HFFc6 (cell line): ENCODE measurements at places on chromosomes 3 and 15.

DNA sequence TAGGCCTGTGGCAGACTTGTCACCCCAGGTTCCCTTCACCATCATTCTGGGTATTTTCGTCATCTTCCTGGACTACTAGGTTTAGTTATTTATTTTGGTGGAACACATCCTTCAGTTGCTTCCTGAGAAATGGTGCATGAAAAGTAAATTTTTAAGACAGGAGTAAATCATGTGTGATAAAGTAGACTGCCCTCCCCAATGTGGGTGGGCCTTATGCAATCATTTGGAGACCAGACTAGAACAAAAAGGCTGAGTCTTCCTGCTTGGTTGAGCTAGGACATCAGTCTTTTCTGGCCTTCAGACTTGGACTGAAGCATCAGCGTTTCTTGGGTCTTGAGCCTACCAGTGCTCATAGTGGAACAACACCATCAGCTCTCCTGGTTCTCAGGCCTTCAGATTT is 50.7 kb upstream of the SLC2A2 start:
- DNase-seq: no peak

- no peak for DNase-seq
Observed at GRCh38 chr3:52781741-52782140, 4.3 kb downstream of the ITIH1 start.

- no peak for DNase-seq
Observed at GRCh38 chr15:42825599-42825998, 88.7 kb upstream of the CDAN1 start.

GRCh38 chr15:43777267-43777914 is 625 bp upstream of the ELL3 start:
- DNase-seq: peak; percentile 62

GRCh38 chr15:43523646-43524045 is 6.2 kb downstream of the MAP1A start:
- no peak for DNase-seq

DNA sequence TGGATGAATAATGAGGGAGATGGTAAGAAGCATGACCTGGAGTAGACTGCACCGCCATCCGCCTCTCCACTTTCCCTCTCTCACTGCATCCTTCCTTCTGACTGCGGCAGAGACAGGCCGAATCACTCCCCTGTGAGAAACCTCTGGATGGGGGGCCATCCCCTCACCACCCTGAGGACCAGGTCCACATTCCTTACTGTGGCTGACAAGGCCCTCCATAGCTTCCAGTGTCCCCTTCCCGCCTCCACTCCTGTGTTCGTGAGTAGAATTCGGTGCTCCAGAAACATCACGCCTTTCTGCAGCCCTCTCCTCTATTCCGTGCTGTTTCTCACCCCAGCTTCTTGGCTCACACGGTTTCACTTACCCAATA is 2.8 kb downstream of the PIGZ start:
- no peak for DNase-seq

DNA sequence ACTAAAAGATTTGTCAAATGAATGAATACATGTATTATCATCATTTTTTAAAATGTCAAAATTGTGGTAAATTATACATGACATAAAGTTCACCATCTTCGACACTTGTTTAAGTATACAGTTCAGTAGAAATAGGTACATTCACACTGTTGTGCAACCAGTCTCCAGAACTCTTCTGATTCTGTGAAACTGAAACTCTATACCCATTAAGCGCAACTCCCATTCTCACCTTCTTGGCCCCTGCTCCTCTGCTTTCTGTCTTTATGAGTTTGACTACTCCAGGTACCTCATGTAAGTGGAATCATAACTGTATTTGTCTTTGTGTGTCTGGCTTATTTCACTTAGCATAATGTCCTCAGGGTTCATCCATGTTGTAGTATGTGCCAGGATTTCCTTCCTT is 50.1 kb upstream of the KBTBD8 start:
- no peak for DNase-seq

GRCh38 chr3:168249205-168249549 is 153.5 kb upstream of the GOLIM4 start:
- DNase-seq: no peak

- no peak for DNase-seq
Observed at GRCh38 chr15:64690008-64690407, 85.4 kb downstream of the RBPMS2 start.

GRCh38 chr3:177441276-177441812 is 244.1 kb upstream of the TBL1XR1 start:
- DNase-seq: no peak

DNA sequence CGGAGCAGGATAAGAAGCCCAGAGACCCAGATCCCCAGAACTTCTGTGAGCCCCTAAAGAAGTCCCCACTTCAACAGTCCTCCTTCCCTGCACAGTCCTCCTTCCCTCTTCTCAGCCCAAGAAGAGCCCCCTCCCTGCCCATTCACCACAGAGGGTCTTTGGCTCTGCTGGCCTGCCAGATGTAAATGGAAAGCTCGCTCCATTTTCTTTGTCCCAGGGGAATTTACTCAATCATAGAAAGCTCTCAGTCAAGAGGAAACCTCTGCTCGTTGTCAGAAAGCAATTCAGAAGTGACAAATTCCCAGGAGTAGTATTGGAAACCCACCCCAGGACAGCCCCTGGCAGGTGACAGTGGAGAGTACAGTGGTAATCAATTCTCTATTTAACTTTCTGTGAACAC is 105.5 kb upstream of the SMAD3 start:
- no peak for DNase-seq

DNA sequence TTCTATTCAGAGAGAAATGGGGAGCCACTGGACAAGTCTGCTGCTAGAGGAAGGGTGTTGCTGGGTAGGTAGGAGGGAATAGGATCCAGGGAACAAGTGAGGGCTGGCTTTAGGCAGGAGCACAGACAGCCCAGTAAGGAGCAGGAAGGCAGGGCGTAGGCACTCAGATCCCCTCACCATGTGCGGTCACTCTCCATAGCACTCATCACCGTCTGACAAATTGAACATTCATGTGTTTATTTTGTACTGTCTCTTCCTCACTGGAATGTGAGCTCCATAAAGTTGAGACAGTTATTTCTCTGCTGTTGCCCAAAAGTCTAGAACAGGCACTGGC is 24.2 kb upstream of the LRRC34 start:
- peak; percentile 6 for DNase-seq

DNA sequence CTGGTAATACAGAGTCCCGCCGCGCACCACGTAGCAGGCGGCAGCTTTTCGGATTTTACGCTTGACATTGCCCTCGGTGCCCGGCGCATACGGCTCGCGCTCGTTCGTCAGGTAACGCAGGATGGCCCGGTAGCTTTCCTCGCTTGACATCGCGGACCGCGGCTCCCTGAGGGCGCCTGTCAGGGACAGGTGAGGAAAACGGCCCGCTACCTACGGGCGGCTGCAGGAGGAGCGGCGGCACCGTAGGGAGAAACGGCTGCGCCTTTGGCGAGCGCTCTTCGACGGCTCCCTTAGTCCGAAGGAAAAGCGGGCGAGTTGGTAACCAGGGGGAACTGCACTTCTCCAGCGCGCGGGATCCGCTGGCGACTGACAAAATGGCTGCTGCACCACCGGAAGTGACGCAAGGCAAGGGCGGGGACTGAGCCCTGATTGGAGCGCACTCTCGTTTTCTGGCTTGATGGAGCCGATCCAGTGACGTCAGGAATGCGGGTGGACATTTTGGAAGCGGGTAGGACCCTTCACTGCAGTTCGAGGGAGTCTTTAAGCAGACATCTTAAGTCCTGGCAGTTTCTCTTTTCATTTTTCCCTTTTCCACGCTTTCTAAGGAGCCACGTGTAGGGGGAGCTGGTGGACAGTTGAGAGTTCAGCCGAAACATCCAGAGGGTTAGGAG is at the start of gene ZBTB11:
ZBTB11 (minus strand) TSS at position 368 of the 671 bp plus-strand sequence; CDS start at position 150, 218 bp downstream.
- DNase-seq: peak; percentile 100

GRCh38 chr3:109643590-109643989 is 306.2 kb upstream of the DPPA4 start:
- peak; percentile 58 for DNase-seq

- DNase-seq: no peak
Observed at GRCh38 chr15:29517829-29518228, 248.2 kb upstream of the NSMCE3 start.

GRCh38 chr15:32953533-32953910 is 235.7 kb downstream of the GREM1 start:
- DNase-seq: no peak

DNA sequence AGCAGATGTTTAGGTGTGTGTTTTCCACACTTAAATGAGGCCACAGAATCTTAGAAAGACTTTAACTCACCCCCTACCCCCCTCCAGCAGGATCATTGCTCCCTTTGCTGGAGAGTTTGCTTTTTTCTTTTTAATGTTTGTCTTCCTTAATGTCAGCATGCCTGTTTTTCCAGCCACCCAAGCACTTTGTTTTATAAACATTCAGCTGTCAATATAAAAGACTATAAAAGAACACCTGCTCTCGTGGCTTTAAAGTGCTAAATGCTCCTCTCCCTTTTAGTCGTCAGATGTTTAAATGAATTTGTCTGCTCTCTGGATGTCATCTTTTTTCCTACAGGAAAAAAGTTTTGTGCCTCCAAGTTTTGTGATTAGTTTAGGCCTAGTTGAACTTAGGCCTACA is 61.7 kb downstream of the SIDT1 start:
- DNase-seq: no peak

DNA sequence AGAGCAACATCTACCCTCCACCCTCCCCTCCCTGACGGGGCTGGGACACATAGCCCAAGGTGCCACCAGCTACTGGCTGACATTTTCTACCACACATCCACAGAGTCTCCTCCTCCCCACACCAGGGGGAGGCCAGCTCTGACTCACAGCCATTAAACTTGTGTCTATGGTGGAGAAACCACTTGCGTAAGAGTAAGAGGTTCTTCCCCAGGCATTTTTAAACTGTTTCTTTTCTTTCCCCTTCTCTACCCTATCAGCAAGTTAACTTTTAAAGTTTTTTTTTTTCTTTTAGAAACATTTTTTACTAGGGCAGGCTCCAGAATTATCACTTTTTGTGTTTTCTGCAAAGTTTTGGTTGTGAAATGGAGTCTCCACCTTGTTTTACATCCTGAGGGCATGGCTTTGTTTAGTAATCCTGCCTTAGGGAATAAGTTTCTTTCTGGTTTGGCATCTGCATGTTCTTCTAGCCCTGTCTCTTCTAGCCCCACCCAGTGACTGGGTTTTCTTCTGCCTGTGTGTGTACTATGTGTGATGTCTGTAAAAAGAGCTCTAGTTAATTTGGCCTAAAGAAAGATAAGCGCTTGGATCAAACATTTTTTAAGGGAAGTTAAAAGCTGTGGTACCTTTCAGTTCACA is 148.8 kb upstream of the GADL1 start:
- peak; percentile 35 for DNase-seq

- no peak for DNase-seq
Observed at GRCh38 chr15:82648257-82649103, 1.3 kb upstream of the CPEB1 start.

DNA sequence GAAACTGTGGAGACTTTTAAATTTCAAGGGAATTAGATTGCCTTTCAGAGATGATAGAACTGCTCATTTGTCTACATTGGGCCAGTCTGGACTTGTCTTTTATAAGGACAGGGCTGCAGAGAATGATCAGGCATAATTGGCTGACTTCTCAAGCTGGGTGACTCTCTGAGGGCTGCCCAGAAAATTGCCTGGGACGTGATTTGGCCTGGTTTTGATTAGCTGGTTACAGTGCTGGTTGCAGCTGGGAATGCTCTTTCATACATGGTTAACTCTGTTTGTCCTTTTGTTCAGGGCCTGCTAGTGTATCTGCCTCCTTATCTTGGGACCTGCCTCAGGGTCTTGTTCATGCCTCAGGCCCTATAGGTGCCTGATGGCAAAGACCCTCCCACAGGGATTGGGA is 245.6 kb downstream of the CLSTN2 start:
- DNase-seq: no peak

DNA sequence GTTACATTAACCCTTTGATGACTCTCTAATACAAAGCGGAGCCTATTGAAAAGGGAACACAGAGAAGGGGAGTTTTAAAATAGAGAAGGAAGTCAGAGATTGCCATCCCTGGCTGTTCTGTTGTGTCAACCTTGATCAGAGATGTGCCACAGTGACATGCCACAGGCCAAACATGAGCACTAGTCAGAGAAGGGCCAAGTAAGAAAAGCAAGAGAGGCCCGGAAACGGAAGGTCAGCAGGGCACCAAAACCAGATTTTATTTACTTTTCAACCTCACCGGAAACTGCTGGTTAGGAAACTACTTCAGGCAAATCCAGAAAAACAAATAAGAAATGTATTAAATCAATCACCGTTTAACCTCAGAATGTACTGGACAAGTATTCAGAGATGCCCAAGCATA is 171.8 kb downstream of the ALCAM start:
- DNase-seq: no peak

GRCh38 chr15:75834021-75834420 is 9.2 kb upstream of the UBE2Q2 start:
- no peak for DNase-seq

- DNase-seq: no peak
Observed at GRCh38 chr15:80732167-80732566, 37.1 kb downstream of the ABHD17C start.

GRCh38 chr3:113773381-113773780 is 26.5 kb downstream of the ATP6V1A start:
- DNase-seq: peak; percentile 73

GRCh38 chr15:72365844-72366243 is 10.0 kb downstream of the HEXA start:
- no peak for DNase-seq

GRCh38 chr3:48222616-48223513 is at the start of gene CAMP:
Gene CAMP, plus strand, starts transcription at chr3:48223495. Its CDS starts 17 bp downstream, at chr3:48223512.
- DNase-seq: no peak

DNA sequence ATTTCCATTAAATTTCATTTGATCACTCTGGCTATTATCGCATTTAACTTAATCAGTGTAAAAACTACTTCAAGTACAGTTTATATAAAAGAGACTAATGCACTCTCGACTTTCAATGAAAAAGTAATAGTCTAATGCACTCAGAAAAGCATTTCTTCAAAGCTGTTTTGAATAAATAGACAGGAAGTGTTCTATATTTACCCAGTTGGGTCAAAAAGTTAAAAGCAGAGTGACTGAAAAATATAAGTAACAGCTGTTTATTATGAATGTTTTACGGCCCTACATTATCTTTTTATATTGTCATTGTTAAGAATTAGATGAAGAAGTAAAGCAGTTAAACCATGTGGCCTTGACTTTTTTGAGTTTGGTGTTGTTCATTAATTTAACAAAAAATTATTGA is 391.8 kb downstream of the ZPLD1 start:
- DNase-seq: no peak

- DNase-seq: no peak
Observed at GRCh38 chr3:10381336-10381735, 60.4 kb upstream of the SEC13 start.

GRCh38 chr15:70492240-70493177 is 270.8 kb downstream of the UACA start:
- peak; percentile 84 for DNase-seq
